ENCODE measurements at places on chromosomes 7 and 10.

DNA sequence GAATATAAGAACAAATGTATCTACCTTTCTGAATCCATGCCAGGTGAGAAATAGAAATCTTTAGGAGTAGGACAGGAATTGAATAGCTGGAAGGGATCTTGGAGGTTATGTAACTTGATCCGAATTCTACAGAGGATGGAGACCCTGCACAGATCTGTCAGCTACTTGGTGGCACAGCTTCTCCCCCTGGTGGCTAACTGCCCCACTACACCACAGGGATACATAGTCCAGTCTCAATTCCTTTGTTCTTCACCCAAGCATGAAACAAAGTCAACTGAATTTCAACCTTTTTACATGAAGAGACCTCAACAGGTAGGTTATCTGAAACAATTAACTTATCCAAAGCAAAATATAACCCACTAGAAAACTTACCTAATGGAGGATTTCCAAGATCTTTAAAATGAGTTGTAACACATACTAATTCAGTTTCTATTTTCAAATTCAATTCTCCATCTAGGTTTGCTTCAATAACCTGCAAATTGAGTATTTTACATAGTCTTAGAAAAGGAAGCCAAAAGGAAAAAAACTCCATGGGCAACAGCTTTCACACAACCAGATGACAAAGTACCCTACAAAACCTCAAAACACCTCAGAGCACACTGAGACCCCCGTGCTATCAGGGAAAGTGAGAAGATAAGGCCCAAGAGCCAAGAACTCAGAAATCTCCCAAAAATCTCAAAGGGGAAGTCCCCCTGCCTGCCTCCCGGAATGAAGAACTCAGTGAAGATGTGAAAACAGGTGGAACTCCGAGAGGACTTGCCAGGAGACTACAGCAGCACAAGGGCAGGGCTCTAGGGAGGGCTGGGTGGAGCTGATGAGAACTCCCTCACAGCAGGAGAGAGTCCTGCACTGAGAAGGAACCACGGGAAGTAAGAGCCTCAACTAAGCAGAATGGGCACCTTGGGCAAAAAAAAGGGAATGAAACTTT is 10.3 kb downstream of the HUS1 start:
- ATAC-seq, result no peak

DNA sequence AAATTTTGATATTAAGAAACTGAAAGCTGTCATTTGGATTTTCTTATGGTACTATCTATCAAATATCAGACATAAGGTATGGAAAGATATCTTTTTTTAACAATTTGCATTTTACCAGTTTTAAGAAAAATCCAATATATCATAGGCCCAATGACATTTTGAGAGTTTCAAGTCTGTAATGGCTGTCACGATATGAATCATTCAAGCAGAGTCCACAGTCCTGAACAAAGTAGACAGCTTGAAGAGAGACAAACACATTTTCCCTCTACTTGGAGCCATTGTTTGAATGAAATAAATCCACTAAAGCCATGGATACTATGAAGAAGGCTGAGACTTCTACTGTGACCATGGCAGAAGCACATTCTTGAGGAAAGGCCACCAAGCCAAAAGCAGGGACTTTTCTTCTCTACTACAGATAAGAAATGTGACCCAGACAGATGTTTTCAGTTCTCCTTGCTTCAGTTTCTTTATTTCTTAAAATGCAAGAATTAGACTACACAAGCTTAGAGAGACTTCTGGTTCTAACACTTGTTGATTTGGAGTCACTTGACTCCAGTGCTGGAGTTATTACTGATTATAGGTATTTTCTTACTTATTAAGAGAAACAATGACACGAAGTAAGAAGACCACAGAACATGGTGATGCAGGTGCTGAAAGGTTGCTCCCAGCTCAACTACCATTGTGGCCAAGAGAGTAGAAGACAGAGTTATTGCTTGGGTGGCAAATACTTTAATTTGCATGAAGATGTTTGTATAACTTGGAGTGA is 429.1 kb downstream of the KIF20B start:
- ATAC-seq, result no peak

- ATAC-seq, result peak; percentile 61
Observed at GRCh38 chr10:127945341-127945758, 38.4 kb downstream of the PTPRE start.

DNA sequence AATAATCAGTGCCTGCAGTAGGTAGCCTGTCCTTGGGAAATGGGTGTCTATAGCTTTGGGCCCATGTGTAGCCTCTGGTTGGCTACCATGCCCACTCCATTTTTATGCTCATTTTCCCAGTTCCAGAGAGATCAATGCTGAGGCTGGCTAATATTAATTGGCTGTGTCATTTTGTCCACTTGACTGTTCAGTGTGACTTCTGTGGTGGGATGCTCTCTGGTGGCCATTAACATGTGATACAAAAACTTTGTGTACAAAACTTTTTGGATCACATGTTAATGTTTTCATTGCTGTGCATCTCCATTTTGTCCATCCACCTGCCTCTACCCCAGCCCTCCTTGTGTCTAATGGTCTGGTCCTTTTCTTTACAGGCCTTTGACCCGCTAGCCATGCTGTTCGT is 22.7 kb downstream of the VIM start:
- no peak for ATAC-seq

DNA sequence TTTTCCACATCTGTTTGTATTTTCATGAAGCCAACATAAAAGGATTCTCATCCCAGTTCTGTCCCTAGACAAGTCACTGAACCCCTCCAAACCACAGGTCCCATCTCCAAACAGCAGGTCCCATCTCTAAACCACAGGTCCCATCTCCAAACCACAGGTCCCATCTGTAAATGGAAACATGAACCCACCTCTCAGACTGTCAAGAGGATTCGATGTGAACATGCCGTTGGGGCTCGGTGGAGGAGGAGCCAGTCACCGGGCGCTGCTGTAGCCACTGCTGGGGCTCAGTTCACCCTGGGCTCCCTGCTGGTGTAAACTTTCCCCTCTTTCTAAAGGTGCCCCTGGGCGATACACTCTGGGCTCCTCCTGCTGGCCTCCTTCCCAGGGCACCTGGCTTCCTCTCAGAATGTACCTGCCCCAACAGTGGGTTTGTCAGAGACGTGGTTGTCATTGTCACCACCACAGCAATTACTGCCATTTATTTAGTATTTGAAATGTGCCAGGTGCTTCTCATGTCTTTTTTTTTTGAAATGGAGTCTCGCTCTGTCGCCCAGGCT is 13.0 kb downstream of the LHPP start:
- ATAC-seq, result no peak

All from gastroesophageal sphincter (tissue), 4 donors.